ENCODE measurements at places on chromosomes 4 and X. TPM values are rescaled to one million over a fixed set of nuclear protein-coding genes. Genes with fewer than 3 reads are reported as not detected.

The ADGRG4 gene
- total RNA-seq, result not detected

The SCML2 gene
- 0.97 TPM for total RNA-seq

The GPRIN3 gene
- 0.18 TPM for total RNA-seq

The ADGRL3 gene
- 13.3 TPM for total RNA-seq

The PRMT9 gene
- total RNA-seq, result 6.2 TPM

The MAGED4 gene
- 19.8 TPM for total RNA-seq

The SPIN2A gene
- 0.18 TPM for total RNA-seq

The USP11 gene
- 40.8 TPM for total RNA-seq

The KCNE5 gene
- total RNA-seq, result not detected

The CFAP99 gene
- not detected for total RNA-seq

The GSX2 gene
- not detected for total RNA-seq

The POU4F2 gene
- not detected for total RNA-seq

The CYSLTR1 gene
- total RNA-seq, result not detected

The F11 gene
- total RNA-seq, result not detected

The CLNK gene
- total RNA-seq, result not detected

The AMER1 gene
- total RNA-seq, result 2.8 TPM

All from cardiac atrium fibroblast (primary cell).